ENCODE measurements at places on chromosomes 3 and 15.

GRCh38 chr3:127779747-127780146 is 42.6 kb downstream of the MGLL start:
- no peak for DNase-seq

DNA sequence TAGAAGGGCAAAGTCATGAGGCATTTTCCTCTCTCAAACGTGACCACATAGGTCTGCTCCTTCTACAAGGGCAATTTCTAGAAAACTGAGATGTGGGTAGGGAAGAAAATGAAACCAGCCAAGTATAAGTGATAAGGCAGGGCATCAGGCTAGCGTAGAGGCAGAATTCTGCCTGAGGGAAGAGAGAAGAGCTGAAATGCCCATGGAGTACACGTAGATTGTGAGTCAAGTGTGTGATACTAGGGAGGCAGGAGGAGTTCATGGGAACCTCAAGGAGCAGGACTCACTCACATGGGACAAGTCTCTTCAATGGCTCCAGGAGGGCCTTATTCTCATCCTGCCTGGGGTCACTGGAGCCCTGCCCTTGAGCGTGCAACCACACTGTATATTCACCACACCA is 34.9 kb upstream of the PPP4R2 start:
- no peak for DNase-seq

GRCh38 chr3:159263750-159264553 is 462.1 kb downstream of the MFSD1 start:
- no peak for DNase-seq

- no peak for DNase-seq
Observed at GRCh38 chr3:50649451-50649931, 25.2 kb upstream of the DOCK3 start.

DNA sequence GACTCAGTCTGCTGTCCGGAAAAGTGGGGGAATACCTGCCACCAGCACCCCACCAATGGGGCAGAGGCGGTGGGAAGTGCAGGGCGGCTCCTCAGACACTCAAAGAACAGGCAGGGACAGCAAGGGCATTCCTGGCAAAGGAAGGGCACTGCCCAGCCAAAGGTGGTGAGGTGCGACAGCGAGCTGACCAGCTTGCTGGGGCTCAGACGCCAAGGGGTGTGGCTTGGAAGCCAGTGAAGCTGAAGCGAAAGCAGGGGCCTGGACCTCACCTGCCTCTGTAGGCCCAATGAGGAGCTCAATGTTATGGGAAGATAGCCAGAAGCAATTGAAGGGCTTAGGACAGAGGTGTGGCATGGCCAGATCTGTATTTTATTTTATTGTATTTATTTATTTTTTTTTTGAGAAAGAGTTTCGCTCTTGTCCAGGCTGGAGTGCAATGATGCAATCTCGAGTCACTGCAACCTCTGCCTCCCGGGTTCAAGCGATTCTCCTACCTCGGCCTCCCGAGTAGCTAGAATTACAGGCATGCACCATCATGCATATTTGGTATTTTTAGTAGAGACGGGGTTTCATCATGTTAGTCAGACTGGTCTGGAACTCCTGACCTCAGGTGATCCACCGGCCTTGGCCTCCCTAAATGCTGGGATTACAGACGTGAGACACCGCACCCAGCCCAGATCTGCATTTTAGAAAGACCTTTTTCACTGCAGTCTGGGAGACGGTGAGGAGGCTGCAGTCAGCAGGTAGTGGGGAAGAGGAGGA is 4.4 kb upstream of the LMAN1L start:
- no peak for DNase-seq

GRCh38 chr3:158140396-158140795 is 30.5 kb downstream of the RSRC1 start:
- DNase-seq: no peak

GRCh38 chr3:156461889-156462288 is 93.0 kb downstream of the SSR3 start:
- no peak for DNase-seq

- no peak for DNase-seq
Observed at GRCh38 chr15:76846782-76847181, 58.4 kb downstream of the SCAPER start.

DNA sequence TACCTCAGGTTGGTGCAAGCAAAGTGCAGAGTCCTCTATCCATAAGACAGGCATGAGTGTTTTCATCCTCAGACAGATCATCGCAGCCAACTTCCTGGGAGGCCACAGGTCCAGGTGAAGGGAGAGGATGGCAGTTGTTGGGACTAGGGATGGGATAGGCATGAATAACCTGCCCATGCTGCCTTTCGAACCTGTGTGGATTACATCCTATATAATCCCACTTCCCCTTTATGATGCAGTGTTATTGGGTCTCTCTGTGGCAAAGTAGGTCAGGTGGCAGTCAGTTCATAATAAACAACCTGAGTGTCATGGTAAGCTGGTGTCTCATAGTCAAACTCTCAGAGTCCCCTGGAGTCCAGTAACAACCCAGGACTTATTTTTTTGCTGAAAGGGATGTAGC is 40.4 kb downstream of the CCR3 start:
- no peak for DNase-seq

GRCh38 chr3:136728473-136728872 is 23.7 kb downstream of the STAG1 start:
- DNase-seq: no peak

DNA sequence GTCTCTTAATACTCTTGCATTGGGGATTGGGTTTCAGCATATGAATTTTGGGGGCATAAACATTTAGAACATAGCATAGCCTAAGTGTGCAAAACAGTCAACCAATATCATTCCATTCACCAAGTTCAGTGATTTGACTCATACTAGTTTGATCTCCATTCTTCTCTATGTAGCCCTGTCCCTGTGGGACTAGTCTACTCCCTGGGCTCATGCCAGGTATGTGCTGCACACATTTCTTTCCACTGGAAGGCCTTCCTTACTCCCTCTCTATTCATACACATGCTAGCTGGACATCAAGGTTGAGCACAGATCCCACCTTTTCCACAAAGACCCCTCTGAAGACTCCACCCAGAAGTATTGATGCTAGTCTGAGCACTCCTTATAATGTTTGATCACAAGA is 5.1 kb downstream of the ZDHHC23 start:
- DNase-seq: no peak

- no peak for DNase-seq
Observed at GRCh38 chr3:122394173-122394572, 10.2 kb downstream of the FAM162A start.

GRCh38 chr3:41751597-41751996 is 210.3 kb downstream of the ULK4 start:
- DNase-seq: no peak

- DNase-seq: no peak
Observed at GRCh38 chr3:5499404-5499803, 311.9 kb downstream of the EDEM1 start.

GRCh38 chr3:66224220-66224619 is 3.4 kb downstream of the SLC25A26 start:
- no peak for DNase-seq
